OCI-LY7 (cell line): ENCODE measurements at places on chromosomes 3 and 15. TPM values are rescaled to one million over a fixed set of nuclear protein-coding genes. Genes with fewer than 3 reads are reported as not detected.

Gene STAB1
- total RNA-seq: not detected in 2 replicates

Gene DPPA2
- total RNA-seq: not detected in 2 replicates

Gene SEMA3F
- total RNA-seq: 0.18 and 0.84 TPM in 2 replicates

Gene FGD5
- 0.21 TPM in 1 of 2 replicates, not detected in the other for total RNA-seq

Gene CLDN18
- not detected in 2 replicates for total RNA-seq

DNA sequence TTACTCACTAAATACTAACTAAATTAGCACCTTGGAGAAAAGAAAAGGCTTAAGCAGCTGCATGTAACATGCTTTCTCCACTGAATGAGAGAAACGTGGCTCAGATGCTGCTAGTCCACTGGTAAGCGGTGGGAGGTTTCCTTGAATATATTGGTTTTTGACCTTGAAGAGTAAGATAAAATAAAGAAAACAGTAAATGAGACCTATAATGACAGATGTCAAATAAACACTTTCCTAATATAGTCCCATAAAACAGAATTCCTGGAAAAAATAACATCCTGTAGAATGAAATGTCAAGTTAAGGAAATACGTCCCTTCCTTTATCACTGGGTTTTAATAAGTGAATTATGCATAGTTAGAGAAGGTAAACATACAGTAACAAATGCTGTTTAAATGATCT is 215.0 kb downstream of the DPH6 start:
- DNase-seq: no peak

GRCh38 chr15:91679447-91679846 is 174.1 kb upstream of the SLCO3A1 start:
- no peak for DNase-seq

GRCh38 chr3:10286133-10286524 is 6.6 kb downstream of the GHRL start:
- no peak for DNase-seq

DNA sequence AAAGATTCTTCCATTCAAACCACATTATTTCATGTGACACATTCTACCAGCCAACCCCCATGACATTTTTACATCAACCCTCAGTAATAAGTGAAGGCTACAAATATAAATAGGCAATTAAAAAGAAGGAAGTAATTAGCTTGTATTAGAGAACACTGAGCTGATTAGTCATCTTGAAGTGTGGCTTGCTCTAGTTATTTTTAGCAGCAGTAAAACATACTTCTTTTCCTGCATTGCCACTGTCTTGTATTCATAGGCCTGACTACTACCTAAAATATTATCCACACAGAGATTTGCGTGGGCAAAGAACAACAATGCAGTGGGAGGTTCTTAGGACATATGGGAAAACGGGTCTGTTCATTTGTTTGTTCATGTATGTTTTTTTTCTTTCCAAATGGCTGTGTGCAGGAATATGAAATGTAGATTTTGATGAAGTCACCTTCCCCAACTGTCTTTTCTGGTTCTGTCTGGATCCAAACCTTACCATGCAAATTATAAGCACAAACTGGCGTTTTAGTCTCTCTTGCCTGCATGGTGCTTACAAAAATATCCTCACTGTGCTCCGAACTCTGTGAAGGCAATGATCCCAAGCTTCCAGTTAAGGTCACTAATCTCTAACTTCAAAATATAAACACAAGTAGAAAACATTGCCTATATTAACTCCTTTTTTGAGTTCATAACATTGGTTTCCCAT is 31.5 kb upstream of the TM4SF4 start:
- DNase-seq: no peak

DNA sequence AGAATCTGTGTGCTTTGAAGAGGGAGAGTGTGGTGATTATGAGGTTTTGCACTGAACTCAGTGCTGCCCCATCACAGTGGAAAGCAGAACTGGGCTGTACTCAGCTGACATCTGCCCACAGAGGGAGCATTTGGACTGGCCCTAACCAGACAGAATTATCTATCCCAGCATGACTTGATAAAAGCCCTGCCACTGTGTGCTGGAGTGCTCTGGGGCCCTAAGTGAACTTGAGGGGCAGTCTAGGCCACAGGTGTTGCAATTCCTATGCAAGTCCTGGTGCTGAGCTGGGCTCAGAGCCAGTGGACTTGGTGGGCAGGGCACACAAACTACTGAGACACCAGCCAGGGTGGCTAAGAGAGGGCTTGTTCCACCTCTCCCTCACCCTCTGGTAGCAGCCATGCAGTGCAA is 269.2 kb upstream of the CTNNB1 start:
- DNase-seq: no peak

DNA sequence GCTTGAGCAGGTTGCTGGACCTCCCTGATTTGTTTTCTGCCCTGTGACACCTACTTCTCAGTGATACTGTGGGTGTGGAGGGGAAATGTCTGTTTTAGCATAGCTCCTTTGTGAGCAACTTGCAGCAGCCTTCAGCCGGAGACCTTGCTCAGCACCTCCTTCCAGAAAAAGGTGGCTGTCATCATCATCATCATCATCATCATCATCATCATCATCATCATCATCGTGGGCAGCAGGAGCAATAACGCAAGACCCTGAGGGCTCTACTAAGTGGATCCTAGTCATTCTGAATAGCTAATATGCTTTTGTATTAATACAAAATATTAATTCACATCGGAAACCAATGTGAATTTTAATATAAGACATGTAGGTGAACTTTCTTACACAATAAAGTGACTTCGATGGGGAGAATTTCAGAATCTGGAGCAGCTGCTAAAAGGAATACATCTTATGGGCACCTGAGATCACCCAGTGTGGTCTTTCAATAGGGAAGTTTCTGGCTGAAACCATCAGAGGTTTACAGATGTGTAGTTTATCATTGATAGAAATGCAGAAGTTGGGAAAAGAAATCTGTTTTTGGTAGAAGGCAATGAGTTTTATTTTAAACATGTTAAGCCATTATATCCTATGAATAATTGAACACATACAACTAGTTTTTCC is 8.6 kb downstream of the GABRR3 start:
- DNase-seq: no peak

DNA sequence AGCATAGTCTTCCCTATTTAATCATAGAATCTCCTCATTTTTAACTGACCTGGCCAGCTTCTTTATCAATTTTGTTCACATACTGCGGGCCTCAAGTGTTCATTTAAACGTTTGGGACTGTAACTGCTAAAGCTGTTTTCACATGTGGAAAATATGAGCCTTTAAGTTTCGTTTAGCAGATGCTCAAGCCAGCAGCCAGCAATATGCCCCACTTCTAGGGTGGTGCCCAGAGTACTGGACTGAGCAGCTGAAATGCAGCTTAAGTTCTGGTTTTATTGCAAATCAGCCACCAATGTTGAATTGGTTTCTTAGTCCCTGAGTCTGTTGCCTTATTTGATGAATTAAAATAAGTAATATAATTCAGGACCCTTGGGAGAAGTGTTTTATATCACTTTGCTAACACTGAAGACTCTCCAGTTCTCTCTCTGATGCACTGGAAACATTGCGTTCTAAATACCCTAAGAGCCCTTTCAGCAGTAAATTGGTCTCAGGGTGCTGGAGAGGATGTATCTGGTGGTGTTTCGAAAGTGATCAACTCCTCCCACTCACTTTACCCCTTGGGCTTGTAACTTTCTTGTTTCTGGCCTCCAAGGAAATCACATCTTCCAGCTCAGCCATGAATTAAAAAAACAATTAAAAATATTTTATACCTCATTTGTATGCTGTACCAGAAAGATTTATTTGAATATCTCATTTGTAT is 61.7 kb downstream of the B3GALNT1 start:
- DNase-seq: no peak

DNA sequence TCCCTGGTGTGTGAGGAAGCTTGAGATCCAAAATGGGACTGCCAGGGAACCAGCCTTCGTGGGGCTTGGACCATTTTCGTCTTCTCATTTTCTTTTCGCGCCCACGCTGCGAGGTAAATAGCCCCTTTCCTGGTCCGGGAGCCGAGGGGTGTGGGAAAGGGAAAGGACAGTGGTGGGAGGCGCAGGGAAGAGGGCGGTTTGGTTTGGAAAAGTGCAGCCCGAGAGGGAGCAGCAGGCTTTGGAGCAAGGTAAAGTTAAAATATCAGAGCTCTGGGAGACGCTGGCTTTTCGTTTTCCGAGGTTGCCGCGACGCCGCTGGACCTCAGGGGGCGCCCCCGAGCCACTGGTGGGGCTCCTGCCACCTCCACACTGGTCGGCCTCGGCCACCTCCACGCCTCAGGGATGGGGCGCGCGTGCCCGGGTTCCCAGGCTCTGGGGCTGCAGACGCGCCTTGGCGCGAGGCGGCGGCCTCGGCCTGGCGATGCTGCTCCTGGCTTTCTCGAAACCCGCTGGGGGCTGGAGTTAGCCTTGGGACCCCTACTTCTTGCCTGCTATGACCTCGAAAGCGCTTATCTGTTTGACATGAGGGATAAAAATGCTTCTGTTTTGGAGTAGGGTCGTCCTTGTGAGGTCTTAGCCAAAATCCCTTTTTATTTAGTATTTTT is 3.2 kb downstream of the PTPRG start:
- DNase-seq: no peak

DNA sequence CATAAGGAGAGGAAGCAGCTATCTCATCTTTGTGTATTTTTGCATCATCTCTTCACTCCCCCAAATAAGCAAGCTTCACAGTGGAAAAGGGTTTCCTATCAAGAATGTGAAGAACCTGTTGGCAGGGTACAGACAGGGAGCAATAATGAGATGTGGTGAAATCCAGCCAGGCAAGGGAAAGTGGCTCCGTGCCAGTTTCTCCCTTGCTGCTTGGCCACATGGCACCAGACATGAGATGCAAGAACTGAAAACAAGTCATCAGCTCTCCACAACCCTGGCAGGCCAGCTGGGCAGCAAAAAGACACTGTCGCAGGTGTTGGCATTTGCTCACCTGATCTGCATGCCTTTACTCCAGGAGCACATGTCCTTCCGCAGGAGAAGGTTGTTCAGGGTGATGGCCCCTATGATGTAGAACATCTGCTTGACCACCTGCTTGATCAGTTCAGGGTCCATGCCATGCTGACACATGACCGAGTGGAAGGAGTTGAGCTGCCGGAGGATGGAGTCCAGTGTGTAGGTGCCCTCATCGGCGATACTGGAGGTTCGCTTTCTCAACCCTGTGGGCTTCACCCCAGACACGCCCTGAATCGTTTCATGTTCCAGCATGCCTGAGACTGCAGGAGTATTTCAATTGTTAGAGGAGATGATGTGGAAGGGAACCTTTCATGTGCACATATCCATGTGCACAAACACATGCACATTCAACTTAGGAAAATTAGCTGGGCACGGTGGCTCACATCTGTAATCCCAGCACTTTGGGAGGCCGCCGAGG is 23.3 kb upstream of the MYO5C start:
- no peak for DNase-seq

- DNase-seq: no peak
Observed at GRCh38 chr3:187985647-187986046, 168.3 kb upstream of the LPP start.
